Heart right ventricle (tissue), 16 donors: ENCODE measurements at places on chromosomes 2 and 18.

- DNase-seq, result no peak
Observed at GRCh38 chr2:72561621-72562318, 264.1 kb downstream of the EXOC6B start.

DNA sequence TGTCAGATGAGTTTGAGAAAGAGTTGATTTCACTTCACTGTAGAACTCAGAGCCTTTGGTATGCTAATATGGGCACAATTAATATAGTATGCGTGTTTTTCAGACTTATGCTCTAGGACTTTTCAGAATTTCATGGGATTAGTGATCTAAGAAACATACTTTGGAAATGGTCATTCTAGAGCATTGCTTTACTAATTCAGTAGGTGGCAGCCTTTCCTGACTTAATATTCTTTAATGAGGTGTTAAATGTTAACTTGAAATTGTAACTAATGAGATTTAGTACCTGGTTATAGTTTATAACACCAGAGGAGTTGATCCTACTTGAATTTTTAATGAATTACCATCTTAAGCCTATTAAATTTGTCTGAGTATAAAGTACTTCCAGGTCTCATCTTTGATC, 28.4 kb downstream of the ACTR2 start:
- no peak for DNase-seq

GRCh38 chr2:235989591-235989990, 178.6 kb downstream of the GBX2 start:
- no peak for DNase-seq

DNA sequence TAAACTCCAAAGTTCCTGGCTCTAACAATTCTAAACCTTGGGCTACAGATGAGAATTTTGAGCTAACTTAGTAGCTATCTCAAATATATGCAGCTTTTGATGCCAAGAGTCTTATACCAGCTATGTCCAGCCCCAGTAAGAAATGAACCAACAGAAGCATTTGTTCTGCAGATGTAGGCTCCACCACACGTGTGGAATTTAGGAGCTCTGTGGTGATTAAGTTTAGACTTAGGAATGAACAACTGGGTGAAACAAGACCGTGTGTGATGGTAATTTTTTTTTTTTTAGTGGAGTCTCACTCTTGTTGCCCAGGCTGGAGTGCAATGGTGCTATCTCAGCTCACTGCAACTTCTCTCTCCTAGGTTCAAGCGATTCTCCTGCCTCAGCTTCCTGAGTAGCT, 179.7 kb downstream of the ANKRD30B start:
- DNase-seq, result no peak

GRCh38 chr2:9939587-9940485, 11.7 kb upstream of the GRHL1 start:
- DNase-seq, result no peak

DNA sequence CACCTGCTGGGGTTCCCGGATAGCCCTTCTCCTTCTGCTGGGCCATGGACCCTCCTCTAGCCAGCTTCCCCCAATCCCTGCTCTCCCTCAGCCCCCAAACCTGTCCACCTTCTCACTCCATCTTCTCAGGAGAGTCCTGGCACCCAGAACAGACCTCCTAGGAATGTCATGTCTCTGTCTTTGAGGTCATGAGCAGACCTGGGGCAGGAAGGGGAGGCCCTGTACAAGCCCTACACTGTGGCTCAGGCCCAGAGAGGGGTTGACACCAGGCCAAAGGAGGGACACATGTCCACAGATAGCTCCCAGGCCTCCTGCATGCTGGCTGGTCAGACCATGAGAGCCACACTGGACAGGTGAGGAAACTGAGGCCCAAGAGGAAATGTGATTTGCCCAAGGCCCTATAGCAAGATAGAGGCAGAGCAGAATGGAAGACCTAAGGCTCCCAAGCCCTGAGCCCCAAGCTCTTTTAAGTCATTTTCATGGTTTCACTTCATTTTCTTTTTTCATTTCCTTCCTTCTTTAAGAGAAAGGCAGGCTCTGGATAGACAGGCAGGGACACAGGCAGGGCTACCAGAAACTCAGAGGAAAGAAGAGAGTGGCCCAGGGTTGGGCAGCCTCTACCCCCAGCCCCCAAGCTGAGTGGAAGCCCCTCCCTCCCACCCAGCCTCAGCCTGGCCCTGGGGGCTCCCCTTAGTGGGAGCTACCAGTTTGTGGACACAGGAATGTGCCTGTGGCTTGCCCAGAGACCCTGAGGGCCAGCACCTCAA, 159.7 kb downstream of the SMAD7 start:
- DNase-seq, result no peak

GRCh38 chr2:62145478-62146100, 50.3 kb upstream of the B3GNT2 start:
- DNase-seq, result no peak

DNA sequence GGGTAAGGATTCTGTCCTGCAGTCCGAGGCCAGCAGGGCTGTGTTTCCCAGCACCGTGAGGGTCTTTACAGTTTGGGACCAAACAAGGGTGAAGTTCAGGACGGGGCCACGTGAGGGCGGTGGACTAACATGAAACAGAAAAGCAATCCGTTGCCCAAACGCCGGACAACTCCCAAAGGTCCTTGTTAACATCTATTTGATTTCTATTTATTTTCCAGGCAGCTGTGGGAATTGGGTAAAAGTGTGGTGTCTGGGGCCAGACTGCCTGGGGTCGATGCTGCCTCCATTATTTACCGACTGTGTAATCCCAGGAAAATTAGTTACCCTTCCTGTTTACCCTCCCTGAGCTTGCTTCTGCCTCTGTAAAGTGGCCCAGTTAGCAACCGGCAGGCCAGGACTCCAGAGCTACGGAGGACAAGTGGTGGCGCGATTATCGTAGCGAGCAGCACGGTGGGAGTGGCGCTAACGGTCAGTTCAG, 66.3 kb upstream of the TCF7L1 start:
- peak; percentile 75 for DNase-seq

DNA sequence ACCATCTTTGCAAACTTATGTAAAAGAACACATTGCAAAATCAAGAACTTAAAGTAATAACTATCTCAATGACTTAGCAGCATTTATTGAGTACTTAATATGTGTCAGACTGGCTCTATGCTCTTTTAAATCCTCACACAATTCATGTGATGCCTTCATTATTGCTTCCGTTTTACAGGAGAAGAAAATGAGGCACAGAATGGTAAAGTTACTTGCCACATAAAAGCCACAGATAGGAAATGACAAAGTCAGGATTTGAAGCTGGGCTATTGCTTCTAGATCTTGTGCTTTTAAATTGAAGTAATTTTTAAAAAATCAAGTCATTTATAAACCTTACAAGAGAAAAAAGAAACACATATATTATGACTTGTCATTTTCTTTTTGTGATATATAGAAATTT, 174.2 kb downstream of the WDR7 start:
- no peak for DNase-seq

GRCh38 chr2:188380280-188380679, 88.6 kb downstream of the GULP1 start:
- no peak for DNase-seq

GRCh38 chr2:208586516-208586915, 179.9 kb downstream of the PTH2R start:
- DNase-seq, result no peak

GRCh38 chr2:156065912-156066311, 266.6 kb downstream of the NR4A2 start:
- DNase-seq, result no peak

GRCh38 chr2:64350996-64351395, 103.0 kb upstream of the LGALSL start:
- DNase-seq, result no peak

- no peak for DNase-seq
Observed at GRCh38 chr2:201642086-201642578, 1.2 kb downstream of the TMEM237 start.

DNA sequence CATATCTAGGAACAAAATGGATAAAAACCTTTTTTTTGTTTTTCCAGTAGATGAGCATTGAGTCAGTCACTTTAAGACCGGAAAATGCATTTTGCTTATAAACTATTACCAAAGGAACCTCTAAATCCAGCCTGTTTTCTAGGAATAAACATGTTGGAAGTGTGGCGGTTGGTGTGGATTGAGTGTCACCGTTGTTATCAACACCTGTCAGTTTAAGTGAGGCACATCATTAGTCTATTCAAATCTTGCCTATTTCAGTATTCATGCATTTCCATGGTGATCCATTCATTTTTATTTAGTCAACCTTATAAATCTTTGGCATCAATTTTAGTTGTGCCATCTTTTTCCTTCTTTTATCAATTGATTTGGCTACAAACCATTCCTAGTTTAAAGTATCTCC, 3.3 kb downstream of the KLHL29 start:
- no peak for DNase-seq

- DNase-seq, result no peak
Observed at GRCh38 chr2:235495373-235496238, 1.8 kb downstream of the AGAP1 start.

- DNase-seq, result no peak
Observed at GRCh38 chr18:53797998-53798495, 426.4 kb downstream of the MBD2 start.

- DNase-seq, result no peak
Observed at GRCh38 chr18:46705521-46705920, 48.5 kb upstream of the LOXHD1 start.

- no peak for DNase-seq
Observed at GRCh38 chr2:113216321-113216720, 42.5 kb downstream of the PSD4 start.

GRCh38 chr18:50857694-50858093, 21.2 kb upstream of the ME2 start:
- DNase-seq, result no peak

- DNase-seq, result no peak
Observed at GRCh38 chr2:39027421-39027820, 93.4 kb downstream of the SOS1 start.

- DNase-seq, result no peak
Observed at GRCh38 chr2:9919512-9919911, 32.0 kb upstream of the GRHL1 start.

- peak; percentile 69 for DNase-seq
Observed at GRCh38 chr2:137947728-137948336, 16.4 kb upstream of the HNMT start.
